ENCODE measurements at places on chromosomes 3 and 15.

GRCh38 chr15:77004189-77004588 is 9.3 kb downstream of the PSTPIP1 start:
- no peak for DNase-seq

DNA sequence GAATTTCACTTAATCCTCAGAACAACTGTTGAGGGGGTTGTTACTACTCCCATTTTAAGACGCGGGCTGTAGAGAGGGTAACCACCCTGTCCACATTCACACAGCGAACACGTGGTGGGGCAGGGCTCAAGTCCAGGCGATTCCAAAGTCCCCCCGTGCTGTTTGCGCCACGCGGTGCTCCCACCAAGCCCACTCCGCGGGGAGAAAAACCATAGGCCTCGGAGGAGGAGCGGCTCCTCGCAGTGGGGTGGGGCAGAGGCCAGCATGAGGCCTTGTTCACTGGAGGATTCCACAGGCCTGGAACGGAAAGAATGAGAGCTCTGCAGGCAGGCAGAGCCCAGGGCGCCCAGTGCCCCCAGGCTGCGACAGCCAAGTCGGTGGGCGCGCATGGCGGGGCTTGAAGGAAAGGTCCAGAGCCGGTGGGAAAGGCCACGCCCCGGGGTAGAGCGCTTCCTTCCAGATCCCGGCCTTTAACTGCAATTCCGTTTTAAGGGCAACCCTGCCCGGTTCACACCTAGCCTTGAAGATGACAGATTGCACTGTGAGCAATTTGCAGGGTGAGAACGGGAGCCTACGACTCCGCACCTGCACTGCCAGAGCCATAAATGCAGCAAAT is 161.8 kb upstream of the TBL1XR1 start:
- DNase-seq = peak; percentile 75

DNA sequence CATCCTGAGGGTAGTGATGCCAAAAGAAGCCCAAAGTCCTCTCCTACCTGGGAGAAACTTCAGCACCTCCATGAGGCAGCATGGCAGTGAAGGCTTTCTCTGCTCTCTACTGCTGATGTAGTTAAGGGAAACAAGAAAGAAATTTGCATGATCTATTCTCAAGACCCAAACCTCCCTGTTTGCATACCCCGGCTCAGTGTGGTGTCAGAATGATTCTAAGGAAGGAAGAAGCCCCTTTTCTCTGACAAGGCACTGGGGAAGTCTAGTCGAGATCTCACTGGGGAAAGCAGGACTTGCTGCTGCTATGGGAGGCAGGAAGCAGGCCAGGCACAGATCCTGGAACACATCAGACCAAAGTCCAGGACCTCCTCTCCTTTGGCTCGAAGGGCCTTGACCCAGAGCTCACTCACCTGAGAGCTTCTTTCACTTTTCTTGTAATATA is 89.4 kb upstream of the ICE2 start:
- no peak for DNase-seq

DNA sequence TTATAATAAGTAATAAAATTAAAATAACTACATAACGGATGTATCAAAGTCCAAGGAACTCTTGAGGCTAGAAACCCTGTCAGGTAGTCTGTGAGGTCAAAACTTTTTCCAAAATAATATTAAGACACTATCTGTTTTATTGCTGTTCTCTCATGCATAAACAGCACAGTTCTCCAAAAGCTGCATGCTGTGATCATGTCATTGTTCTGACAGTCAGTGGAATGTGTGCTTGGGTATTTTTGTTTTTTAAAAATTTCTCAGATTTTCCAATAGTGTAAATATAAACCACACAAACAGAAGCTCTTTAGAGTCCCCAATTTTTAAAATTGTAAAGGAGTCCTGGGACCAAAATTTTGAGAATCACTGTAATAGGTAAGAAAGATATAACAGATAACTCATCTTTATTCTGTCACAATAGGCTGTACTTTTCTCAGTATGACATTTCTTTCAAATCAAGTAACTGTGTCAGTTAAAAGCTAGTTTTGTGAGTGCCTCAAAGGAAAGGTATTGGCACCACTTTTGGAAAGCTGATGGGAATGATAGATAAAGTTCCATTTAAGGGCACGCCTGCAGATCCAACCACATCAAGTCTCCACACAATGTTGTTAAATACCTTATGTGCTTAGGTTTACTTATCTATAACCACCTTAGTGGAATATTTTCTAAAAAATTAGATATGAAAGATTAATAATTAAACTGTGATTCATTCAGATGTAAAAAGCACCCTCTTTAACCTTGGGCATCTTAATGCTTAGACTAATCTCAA is 49.3 kb downstream of the CEP152 start:
- no peak for DNase-seq

DNA sequence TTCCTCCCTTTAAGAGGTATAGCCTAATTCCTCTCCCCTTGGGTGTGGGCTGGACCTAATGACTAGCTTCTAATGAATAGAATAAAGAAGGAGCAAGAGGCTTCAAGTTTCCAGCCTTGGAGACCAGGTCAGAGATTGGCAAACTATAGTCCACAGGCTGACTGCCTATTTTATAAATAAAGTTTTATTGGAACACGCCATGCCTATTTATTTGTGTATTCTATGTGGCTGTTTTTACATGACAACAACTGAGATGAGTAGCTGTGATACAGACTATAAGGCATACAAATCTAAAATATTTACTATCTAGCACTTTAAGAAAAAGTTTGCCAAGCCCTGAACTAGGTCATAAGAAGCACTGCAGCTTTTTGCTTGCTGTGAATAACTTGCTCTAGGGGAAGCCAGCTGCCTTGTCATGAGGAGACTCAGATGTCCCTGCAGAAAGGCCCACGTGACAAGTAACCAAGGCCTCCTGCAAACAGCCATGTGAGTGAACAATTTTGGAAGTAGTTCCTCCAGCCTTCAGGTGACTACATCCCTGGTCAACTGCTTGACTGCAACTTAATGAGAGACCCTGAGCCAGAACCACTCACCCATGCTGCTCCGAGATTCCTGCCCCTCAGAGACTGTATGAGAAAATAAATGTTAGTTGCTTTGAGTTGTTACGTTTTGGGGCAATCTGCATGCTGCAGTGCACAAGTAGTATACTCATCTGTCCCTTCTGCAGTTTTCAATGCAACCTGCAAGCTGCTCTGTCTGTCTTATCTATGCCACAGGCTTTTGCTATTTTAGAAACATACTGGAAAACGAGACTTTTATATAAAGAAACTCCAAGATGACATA is 21.1 kb upstream of the MAP3K13 start:
- no peak for DNase-seq

DNA sequence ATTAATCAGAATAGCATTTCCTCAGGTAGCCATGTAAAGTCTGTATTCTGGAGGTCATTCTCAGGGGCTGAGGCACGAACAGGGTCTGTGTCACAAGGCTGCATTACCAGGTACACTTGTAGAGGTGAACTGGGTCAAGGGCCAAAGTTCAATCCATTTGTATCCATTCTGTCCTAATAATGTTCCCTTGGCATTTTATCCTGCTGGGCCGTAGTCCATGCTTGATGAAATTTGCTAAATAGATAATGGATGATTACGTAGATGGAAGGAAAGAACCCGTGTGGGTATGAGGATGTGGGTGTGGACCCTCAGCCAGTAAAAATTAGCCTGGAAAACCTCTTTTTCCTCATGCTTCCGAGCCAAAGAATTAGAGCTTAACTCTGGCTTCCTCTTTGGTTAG is 785.9 kb downstream of the GRM7 start:
- DNase-seq = no peak

DNA sequence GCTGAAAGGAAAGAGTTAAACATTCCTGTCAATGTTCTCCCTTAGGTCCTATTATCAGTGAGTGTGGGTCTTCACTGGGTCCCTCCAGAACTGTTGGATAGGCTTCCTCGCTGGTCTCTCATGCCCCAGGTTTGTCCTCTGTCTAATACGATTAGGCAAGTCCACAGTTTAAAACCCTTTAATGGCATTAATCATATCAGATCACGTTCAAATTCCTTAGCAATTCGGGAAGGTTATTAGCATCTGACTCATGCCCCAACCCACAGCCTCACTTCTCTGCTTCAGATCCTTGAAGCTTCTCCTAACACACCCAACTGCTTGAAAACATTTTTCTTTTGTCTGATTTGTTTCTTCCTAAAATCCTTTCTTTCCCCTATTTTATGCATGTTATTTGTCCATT is 224.3 kb upstream of the ATP10A start:
- no peak for DNase-seq

DNA sequence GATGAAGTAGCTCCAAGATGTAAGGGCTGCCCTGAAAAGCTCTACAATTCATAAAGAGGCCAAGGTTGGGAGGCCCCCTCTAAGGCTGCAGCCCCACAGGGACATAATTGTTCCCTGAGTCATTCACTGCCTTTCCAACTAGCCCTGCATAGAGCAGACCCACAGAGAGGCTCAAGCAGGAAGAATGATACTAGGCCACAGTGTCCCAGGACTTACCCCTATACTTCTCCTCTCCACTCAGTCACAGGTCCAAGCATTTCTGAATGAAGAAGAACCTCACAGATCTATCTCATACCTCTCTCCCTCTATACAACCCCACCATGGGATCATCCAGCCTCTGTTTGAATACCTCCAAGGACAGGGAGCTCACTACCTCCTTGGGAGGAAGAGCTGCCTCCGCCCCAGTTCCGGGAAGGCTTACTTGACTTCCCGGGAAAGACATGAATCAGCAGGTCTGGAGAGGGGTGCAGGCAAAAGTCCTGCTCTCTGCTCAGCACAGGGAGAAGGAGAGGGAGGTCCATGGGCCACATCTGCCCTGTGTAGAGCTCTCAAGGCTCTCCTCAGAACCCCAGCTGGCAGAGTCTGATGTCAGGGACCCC is 6.9 kb upstream of the SKIC8 start:
- DNase-seq = no peak

All from ecto neural progenitor cell (in vitro differentiated cells).